ENCODE measurements at places on chromosomes 11 and 22.

DNA sequence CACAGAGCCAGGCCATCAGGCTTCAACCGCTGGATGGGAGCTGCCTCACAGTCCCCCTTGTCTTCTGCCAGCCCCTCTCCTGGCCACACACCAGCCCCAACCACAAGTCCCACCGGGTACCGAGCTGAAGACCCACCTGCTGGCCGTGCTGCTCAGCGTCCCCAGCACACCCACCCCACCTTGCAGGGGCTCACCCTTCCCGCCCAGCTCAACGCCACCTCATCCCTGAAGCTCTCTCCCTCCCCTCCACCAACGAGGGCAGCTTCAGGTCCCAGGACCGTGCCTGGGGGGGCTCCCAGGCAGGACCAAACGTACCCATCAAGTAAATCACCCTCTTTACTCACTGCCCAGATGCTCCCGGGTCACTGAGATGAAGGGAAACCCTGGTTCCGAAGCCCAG is 141.0 kb downstream of the CRYBB2 start:
- no peak for DNase-seq

DNA sequence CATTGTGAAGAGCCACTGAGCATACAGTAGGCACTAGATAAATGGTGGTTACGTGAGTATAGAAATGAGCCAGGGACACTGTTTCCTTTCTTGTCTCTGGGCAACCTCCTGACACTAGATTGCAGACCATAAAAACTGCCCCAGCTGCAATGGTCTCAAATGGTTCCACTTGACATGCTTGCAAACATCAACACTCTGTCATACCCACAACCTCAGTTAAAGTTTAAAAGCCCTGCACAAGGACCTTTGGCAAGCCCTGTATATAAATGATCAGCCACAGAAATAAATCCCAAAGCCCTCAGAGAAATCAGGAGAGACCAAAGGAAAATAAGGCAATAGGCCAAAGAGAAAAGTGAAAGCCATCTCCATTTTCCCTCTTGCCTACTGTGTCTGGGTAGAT is 20.7 kb downstream of the PLEKHA7 start:
- DNase-seq: no peak

DNA sequence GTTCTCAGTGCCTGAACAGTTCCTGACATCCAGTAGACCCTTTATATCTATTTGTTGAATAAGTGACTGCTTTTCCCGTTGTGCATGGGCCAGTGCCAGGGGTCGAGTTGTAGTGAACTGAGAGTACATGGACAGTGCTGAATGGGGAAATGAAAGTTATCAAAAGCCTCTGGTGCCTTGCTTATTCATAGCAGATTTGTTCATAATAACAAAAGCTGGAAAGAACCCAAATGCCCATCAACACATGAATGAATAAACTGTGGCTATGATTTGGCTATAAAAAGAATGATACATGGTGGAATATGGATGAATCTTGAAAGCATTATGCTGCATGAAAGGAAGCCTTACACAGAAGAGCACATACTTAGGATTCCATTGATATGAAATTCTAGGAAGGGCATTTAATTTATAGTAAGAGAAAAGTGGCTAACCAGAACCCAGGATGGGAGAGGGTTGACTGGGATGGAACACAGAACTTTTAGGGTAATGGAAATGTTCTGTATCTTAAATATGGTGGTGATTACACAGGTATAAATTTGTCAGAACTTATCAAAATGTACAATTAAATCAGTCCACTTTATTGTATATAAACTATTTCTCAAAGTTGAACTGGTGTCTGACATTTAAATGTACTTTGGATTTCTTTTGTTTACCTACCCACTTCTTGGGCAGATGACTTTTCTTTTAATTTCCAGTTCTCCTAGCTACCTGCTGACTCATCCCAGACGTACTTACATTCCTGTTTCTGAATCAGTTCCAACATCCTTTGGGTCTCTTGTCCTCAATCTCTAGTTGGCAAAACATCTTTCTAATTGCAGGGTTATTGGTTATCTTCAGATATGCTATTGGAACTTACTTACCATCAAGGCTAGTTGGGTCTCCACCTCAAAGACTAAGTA is 42.8 kb downstream of the PACS1 start:
- peak; percentile 86 for DNase-seq

GRCh38 chr11:8080674-8081590 is at the start of gene TUB:
Gene TUB, plus strand, starts transcription at chr11:8081211. Its CDS starts 300 bp downstream, at chr11:8081511.
- no peak for DNase-seq

DNA sequence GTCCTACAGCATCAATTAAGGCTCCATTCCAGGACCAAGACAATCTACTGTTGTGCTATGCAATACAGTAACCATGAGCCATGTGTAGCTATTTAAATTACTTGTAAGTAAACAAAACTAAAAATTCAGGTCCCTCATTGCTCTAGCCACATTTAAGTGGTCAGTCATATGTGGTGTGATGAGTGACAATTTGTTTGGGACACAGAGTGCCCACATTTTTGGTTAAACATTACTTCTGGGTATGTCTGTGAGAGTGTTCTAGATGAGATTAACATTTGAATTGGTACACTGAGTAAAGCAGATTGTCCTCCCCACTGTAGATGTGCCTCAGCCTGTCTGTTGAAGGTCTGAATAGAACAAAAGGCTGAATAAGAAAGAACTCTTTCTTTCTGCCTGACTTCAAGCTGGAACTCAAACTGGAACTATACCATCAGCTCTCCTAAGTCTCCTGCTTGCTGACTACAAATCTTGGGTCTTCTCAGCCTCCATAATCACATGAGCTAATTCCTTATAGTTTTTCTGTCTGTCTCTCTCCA is 15.8 kb downstream of the KBTBD3 start:
- DNase-seq: no peak

- no peak for DNase-seq
Observed at GRCh38 chr11:118663381-118663780, 16.1 kb downstream of the TREH start.

GRCh38 chr11:84963240-84963639 is 663.9 kb downstream of the DLG2 start:
- DNase-seq: no peak

- no peak for DNase-seq
Observed at GRCh38 chr11:125171974-125172373, 7.4 kb downstream of the PKNOX2 start.

GRCh38 chr11:46352063-46352841 is 5.0 kb downstream of the DGKZ start:
- DNase-seq: no peak

DNA sequence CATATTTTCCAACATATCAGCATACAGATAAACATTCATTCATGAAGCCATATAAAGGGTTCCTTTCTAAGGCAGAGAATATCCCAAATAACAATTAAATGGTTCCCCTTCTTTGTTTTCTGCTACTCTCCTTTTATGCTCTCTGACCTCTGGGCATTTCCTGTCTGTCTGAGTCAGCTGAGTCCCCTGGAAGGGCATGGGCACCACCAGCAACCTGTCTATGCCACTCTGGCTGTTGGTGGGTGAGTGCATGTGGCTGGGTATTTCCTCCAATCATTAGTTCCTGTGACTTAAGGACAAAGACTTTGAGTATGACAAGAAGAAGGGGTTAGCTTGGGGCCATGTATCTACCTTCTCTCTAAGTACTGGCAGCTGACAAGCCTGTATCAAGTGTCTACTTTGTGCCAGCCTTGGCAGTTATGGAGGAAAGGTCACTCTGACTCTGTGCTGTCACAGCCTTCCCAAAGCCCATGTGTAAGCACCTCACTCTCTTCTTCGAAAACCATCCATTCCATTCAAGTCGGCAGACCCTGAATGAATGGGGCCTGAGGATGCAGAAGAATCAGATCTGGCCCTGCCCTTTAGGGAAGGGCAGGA is 86.3 kb upstream of the PHOX2A start:
- no peak for DNase-seq

GRCh38 chr22:49154433-49154832 is 673.2 kb downstream of the BRD1 start:
- DNase-seq: no peak

DNA sequence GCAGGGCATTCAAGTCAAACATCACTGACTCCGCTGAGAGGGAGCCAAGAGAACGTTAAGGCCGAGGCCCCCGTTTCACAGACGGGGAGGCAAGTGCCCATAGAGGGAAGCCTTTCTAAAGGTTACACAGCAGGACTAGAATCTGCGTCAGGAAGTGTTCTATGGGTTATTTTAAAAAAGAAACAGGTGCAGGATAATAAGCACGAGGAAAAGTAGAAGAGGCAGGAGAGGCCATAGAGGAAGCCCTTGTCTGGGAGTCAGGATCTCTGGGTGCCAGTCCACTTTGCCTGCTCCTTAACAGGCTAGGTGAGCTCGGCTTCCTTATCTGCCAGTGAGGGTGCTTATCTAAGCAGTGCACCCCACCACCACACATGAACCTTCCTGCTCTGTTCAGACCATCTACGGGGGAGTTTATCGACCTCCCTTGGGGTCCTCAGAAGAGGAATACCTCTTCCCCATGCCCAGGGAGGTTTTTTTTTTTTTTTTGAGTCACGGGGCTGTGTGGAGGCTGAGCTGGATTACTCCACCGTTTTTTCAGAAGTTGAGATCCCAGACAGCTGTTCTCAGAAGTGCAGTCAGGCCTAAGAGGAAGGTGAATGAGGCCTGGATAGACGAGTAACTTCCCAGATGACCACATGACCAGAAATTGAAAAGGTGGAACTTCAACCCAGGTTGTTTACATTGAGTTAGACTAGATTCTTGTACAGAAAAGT is 1.2 kb upstream of the FCHSD2 start:
- DNase-seq: peak; percentile 20

DNA sequence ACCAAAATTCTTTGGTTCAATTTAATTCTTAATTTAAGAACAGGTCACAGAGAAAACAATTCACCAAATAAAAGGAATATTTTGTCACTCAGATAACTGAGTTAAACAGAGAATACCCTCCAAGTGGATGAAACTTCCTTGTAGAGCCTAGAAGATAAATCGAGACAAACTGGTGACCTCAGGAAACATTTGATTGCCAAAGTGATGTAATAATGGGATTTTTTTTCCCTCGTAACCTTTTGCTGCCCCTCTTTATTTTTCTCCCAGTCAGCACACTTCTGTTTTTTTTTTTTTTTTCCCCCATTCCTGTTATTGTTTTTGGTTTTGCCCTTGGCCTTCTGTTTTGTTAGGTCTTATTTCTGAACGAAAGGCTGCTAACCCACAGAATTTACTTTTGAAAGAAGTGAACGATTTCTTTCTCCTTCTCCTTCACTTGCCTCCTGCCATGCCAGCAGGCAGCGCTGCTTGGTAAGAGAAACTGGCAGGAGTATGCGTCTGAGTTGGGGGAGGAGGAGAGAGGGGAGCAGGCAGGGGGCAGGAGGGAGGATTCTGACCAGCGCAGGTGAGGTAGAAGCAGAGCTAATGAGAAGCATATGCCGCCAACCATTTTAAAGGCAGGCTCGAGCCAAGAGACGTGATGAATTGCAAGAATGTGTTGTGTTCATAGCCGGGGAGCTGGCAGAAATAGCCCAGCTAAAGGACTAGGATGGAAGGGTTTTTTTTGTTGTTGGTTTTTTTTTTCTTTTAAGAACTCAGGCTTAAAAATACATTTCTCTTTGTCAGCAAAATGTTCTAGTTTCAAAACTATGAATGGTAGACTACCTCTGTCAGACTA is 121.9 kb upstream of the MTMR2 start:
- DNase-seq: peak; percentile 62

DNA sequence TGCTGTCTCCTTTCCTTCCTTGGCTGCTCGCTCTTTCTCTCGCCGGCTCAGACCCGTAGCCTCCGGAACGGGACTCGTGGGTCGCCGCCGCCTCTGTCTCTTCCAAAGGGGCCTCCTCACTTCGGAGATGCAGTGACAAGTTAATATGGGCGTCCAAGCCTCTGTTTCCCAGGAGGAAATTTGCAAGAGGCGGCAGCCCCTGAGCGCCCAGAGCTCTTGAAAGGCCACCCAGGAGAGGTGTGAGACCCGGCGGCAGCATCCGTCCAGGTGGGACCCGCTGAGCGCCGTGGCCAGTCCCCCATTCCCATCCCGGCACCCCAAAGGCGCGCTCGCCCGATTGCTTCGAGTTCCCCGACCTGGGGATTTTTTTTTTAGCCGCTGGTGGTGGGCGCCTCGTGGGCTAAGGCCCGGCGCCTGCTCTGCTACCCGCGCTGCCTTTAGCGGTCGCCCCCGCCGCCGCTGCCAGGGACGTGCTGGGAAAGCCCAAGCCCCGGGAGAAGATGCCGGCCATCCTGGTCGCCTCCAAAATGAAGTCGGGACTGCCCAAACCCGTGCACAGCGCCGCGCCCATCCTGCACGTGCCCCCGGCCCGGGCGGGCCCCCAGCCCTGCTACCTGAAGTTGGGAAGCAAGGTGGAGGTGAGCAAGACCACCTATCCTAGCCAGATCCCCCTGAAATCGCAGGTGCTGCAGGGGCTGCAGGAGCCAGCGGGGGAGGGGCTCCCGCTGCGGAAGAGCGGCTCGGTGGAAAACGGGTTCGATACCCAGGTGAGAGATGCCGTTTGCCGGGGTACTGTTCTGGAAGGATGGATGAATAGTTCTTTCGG is 772 bp downstream of the NAV2 start:
- DNase-seq: no peak

DNA sequence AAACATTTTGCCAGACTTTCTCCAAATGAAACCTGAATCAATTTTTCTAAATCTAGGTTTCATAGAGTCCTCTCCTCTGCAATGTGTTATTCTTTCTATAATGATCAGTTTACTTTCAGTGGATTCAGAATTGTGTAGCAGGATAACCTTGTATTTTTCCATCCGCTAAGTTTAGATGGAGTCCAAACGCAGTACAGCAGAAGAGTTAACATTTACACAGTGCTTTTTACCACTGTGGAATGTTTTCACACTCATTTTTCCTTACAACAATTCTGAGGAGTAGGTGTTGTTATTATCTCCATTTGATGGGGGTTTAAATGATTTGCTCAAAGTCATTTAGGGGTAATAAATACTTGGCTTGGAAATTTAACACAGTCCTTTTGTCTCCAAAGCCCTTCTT is 9.6 kb downstream of the RAG1 start:
- DNase-seq: no peak

DNA sequence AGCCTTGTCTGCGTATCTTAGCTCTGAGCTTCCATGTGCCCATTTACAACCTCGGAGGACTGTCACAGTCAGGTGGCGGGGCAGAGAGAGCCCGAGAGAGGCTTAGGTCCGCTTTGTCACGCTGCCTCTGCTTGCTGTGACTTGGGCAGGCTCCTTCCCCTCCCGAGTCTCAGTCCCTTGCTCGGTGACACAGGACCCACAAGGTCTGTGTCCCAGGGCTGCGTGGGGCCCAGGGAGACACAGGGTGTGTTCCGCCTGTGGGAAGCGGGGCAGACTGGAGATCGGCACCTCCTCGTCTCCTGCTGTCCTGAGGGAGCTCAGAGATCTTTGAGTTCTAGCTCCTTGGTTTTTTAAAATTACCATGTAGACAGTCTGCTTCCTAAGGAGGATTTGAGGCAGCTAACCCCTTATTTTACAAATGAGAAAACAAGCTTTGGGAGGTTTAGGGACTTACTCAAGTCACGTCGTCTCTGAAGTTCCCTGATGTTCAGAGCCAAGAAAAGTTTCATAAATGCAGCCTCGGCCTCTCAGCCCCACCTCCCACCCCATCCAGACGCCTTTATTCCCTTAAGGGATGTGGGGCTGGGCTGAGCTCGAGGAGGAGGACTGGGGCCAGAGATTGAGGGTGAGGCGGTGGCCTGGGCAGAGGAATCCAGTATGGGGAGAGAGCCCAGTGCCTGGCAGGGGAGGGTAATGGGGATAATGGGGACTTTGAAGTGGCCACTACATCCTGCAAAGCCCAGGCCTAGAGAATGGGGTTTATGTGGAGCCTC is 103.6 kb downstream of the NECTIN1 start:
- no peak for DNase-seq

GRCh38 chr11:88484873-88485621 is 147.5 kb upstream of the CTSC start:
- DNase-seq: peak; percentile 38

All from foreskin fibroblast (primary cell).